ENCODE measurements at places on chromosomes 16 and 17.

- DNase-seq = no peak
Measured at GRCh38 chr17:11383157-11383556, 142.1 kb downstream of the SHISA6 start.

DNA sequence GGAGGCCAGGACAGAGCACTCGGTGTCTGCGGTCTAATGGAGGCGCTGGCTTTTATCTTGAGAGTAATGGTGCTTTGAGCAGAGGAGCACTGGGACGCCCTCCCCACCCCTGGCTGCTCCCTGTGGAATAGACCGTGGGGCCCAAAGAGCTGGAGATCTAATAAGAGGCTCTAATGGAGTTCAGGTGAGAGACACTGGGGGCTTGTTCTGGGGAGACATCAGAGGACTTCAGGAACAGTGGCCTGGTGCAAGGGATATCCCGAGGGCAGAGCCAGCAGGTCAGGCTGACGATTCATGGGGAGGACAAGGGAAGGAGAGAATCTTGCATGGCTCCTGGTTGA is 9.5 kb upstream of the KRT19 start:
- DNase-seq = no peak

- DNase-seq = no peak
Measured at GRCh38 chr16:58128711-58129096, 477 bp downstream of the CFAP20 start.

DNA sequence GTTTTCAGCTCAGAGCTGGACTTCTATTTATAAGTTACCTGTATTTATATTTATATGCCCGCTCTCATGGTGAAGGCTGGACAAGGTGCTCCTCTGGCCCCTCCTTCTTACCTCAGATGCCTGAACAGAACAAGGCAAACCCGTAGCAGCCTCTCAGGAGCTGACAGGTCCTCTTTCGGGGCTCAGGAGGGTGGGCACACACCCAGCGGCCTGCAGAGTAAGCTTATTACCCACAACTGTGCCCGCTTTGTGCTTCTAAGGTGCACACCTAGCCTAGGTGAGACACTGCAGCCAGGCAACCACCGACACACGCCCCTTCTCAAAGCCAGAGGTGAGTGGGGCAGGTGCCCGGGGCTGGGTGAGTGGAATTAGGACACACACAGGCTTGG is 5.3 kb downstream of the NKIRAS2 start:
- DNase-seq = no peak

DNA sequence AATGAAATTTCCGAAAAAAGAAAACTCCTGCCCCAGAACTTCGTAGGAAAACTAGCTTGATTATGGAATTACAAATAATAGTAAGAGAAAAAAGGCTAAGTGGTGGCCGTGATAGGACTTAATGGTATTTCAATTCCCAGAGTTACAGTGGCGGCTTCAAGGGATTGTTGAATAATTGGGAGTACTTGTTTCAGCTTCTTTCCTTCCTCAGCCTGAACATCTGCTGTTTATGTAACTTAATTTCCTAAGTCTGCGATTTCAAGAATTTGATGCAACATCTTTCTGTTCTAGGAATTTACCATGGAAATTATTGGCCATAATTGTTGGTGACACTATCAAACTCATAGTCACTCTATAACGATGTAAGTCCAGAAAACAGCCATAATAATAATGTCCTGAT is 684 bp upstream of the APPBP2 start:
- no peak for DNase-seq

DNA sequence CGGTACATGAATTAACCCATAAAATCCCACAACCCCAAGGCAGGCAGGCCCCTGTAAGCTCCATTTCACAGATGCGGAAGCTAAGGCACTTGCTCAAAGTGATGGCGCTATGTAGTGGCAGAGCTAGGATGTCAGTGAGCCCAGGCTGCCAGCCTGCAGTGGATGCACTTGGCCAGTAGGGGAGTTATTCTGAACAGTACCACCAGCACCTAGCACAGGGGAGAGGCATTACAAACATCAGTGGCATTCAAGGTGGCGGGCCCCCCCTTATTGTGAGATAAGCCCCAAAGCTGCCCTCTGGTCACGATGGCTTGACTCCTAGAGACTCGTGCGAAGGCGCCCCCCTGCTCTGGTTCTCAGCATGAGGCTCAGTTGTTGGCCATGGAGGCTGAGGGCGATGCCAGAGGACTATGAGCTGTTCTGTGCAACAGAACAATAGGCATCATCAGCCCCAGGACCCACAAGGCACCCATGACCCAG is 33.8 kb downstream of the GTF3C1 start:
- peak; percentile 5 for DNase-seq

- no peak for DNase-seq
Measured at GRCh38 chr16:84703681-84704080, 3.9 kb downstream of the USP10 start.

- no peak for DNase-seq
Measured at GRCh38 chr17:74758848-74759168, 10.4 kb downstream of the NHERF1 start.

GRCh38 chr17:21252289-21252795 is 868 bp downstream of the NATD1 start:
- no peak for DNase-seq

Measured in stimulated activated CD4-positive, alpha-beta T cell treated with anti-CD3 and anti-CD28 coated beads, Interleukin-15, amount 100 ng/mL, for 1 hour (primary cell).